ENCODE measurements at places on chromosomes 7 and 10.

- no peak for DNase-seq
Measured at GRCh38 chr10:80283119-80283518, 6.3 kb downstream of the MAT1A start.

DNA sequence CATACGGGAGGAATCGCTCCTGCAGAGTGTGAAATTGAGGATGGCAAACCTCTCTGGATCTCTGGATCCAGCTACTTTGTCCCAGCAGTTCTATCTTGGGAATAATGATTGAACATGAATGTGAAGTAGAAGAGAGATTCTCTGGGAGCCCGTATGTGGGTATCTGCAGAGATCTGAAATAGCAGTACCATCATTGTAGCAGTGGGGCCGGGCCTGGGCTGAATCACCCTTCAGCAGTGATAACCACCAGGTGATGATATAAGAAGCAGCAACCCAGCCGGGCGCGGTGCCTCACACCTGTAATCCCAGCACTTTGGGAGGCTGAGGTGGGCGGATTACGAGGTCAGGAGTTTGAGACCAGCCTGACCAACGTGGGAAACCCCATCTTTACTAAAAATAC lies 51.9 kb downstream of the SKIDA1 start:
- DNase-seq: no peak

GRCh38 chr10:90658791-90659190 lies 199.0 kb downstream of the HTR7 start:
- DNase-seq: no peak

GRCh38 chr10:118412132-118412760 lies 70.1 kb upstream of the FAM204A start:
- no peak for DNase-seq

- no peak for DNase-seq
Measured at GRCh38 chr7:101940830-101941229, 123.4 kb downstream of the CUX1 start.

DNA sequence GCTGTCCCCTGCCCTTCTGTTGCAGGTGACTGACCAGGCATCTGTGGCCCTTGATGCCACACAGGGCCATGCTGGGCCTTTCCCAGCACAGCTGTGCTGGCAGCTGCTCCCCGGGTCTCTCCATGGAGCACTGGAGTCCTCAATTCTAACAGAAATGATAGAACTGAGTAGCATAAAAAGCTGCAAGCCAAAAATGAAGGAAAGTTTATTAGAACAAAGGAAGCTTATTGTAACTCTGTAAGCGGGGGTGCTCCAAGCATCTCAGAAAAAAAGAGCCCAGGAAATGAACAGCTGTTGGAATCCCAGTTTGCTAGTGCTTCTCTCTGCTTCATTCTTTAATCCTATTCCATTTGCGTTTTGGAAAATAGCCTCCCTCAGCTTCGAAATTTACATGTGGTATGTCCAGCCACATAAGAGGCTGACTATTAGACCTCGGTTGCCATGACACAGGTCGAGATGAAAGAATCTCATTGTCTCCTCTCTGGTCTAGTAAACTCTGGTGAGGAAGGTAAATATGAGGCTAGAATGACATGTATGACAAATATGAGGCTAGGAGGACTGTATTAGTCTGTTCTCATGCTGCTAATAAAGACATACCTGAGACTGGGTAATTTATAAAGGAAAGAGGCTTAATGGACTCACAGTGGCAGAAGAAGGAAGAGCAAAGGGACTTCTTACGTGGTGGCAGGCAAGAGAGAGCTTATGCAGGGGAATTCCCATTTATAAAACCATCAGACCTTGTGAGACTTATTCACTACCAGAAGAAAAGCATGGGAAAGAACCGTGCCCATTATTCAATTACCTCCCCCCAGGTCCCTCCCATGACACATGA lies 23.7 kb downstream of the EPDR1 start:
- DNase-seq: no peak

Measured in smooth muscle cell of the brain vasculature (primary cell).